ENCODE measurements at places on chromosomes 6 and 20.

- no peak for DNase-seq
Observed at GRCh38 chr6:129730477-129731165, 20.6 kb upstream of the ARHGAP18 start.

DNA sequence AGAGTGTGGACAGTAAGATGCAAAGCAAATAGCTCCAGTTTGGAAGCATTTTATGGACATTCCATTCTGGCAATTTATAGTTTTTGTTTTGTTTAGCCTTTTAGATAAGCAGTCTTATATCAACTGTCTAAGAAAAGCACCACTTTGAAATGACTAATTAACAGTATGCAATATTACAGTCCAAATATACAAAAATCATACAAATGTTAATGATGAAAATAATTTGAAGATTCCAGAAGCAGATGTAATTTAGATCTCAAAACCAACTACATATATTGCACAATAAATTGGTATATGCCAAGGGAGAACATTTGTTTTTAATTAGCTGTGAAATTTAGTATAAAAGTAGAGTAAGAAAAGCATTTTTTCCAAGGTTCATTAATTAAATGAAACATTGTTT lies 158.8 kb downstream of the KIF6 start:
- DNase-seq, result no peak

GRCh38 chr6:39188098-39188450 lies 41.2 kb downstream of the KCNK5 start:
- no peak for DNase-seq

DNA sequence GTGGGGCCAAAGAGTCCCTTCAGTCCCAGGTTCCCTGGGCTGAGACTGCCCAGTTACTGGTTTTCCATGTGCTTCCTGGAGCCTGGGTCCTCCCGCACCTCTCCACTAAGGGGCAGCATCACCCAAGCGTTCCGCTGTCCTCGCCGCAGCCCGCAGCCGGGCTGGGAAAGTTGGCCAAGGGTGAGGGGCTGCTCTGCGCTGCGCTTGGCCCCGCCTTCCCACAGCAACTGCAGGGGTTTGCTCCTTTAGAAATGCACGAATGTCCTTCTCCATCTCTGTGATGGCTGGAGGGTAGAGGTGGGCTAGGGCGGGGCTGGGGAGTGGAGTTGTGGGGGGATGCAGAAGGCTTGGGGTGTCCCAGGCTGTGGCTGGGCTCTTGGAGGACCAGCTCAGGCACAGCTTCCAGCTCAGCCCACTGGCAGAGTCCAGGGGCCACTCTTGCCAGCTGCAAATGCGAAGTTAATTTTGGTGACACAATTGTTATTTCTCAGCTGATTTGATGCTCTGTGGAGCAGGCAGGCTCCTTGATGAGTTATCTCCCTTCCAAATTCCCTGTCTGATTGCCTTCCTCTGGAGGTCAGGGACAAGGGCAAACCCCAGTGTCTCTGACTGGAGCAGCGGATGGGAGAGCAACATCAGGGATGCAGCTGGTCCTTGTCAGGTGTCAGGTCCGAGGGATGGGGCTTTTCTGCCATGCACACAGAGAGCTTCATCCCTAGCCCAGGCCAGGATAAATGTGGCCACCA lies 63.2 kb downstream of the NOL4L start:
- DNase-seq, result peak; percentile 63

DNA sequence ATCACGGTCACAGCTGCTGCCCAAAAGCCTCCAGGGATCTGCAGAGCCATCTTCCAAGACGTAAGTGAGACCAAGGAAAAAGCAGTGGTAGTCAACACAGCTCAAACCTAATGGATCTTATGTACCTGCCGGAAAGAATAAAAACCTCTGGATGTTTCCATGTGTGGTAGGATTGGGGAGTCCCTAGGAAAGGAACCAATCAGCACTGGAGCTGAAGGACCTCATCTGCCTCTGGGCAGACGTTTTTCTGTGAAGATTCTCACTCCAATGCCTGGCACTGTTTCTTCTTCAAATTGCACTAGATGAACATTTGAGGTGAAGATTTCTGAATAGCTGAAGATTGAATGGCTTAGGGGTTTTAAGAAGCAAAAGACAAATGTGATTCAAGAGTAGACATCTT lies at the start of gene HLA-DQB2:
HLA-DQB2 (minus strand) TSS at position 112 of the 400 bp plus-strand sequence; CDS start at position 50, 62 bp downstream.
- DNase-seq, result no peak

GRCh38 chr6:112044856-112045255 lies 9.0 kb upstream of the CCN6 start:
- no peak for DNase-seq

- no peak for DNase-seq
Observed at GRCh38 chr6:11389977-11390376, 147.6 kb upstream of the TMEM170B start.

DNA sequence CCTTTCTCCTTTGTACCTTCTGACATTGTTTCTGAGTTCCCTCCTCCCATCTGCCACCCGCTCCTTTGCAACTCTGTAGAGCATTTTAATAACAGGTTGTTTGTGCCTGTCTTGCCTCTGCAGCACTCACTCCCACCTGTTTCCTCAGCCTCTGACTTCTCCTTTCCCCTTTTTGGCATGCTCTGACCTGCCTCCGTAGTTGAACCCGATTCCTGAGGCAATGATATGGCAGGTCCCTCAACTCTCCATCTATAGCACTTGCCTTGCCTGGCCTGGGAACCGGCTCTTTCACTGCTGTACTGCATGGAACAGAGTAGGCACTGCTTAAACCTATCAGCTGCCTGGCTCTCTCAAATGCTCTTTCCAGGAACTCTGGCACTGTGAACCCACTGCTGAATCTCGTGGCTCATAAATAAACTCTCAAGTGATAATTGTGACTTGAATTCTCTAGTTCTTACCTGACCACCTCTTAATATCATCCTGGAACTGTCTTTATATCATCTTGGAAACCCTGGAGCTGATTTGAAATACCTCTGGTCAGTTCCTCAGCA lies 50.3 kb downstream of the UTRN start:
- DNase-seq, result no peak

GRCh38 chr6:97133067-97133466 lies 149.9 kb downstream of the MMS22L start:
- DNase-seq, result no peak

DNA sequence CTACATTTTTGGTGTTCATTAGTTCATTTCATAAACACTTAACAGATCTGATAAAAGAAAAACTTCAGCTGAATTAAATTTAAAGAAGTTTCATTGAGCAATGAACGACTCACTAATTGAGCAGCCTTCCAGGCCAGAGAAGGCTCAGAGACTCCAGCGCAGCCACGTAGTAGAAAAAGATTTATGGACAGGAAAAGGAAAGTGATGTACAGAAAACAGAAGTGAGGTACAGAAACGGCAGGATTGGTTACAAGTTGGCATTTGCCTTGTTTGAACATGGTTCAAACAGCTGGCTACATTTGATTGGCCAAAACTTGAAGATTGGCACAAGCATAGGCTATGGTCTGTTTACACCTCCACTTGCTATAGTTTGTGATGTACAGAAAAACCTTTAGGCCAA lies 166.3 kb upstream of the DTNBP1 start:
- DNase-seq, result no peak

DNA sequence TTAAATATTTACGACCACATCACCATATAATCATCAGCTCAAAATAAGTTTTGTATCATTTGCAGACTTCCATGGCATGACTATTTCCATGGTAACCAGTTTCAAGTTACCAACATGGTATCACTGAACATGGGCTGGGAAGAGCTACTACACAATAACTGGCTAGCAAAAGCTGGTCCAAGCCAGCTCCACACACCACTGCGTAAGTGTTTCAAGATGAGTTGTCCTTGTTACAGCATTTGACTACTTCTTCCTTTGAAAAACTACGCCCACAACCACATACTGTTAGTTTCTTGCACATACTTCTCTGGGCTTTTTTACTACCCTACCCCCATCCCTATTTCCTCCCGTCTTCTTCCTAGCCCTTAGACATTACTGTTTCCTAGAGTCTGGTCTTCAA lies 8.5 kb downstream of the CD164 start:
- DNase-seq, result no peak

- no peak for DNase-seq
Observed at GRCh38 chr20:14929388-14929787, 592.0 kb upstream of the FLRT3 start.

- DNase-seq, result no peak
Observed at GRCh38 chr6:31906122-31906521, 4.2 kb upstream of the ZBTB12 start.

DNA sequence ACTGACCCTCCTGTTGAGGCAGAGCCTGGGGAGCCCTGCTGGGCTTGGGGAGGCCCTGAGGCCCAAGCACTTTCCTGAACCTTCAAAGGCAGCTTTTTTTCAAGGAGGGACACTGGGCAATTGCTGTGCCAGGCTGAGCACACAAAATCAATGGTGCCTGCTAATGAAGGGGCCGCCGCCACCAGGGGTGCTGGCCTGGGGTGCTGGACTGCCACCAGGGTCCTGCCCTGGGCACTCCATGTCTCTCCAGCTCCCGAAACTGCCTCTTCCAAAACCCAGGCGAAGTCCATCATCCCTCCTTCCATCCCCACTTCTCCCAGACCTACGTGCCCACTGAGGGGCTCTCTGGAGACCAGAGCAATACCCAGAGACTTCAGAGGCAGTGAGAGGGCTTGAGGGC lies 145.6 kb downstream of the GRM4 start:
- DNase-seq, result no peak

DNA sequence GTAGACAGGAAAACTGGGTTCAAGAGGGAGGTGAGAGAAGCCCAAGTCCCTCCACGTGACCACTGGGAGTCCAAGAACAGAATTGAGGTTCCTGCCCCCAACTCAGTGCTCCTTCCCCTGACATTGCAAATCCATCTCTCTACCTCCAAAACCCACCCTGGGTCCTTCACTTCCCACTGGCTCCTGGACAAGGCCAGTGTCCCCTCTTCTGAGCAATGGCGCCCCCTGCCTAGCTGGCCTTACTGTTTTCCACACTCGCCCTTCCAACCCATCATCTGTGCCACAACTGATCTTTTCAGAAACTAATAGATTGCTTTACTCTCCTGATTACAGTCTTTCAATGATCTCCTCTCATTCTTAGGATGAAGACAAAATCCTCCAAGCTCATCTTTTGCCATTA lies 200.3 kb downstream of the ANKRD60 start:
- no peak for DNase-seq

GRCh38 chr20:62844182-62844581 lies 17.4 kb downstream of the TCFL5 start:
- DNase-seq, result no peak

GRCh38 chr6:160998766-160999165 lies 7.2 kb downstream of the MAP3K4 start:
- DNase-seq, result no peak
